ENCODE measurements at places on chromosomes 12 and 14.

DNA sequence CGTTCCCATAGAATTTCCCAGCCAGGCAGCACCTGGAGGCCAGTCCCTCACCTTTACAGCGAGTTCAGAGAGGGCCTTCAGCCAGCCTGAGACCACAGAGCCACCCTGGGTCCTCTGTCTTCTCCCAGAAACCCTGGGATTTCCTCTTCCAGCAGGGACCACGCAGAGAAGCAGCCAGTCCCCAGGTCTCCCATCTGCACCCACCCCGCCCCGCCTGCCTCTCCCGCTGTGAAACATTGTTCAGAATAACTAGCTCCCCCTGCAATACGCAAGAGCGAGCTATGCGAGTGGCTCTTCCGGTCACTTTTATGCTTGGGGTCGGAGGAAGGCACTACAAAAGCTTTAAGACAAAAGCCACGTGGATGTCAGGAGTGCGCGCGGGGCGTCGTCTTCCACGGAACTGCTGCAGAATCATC lies 77.8 kb downstream of the SERPINA3 start:
- no peak for DNase-seq

DNA sequence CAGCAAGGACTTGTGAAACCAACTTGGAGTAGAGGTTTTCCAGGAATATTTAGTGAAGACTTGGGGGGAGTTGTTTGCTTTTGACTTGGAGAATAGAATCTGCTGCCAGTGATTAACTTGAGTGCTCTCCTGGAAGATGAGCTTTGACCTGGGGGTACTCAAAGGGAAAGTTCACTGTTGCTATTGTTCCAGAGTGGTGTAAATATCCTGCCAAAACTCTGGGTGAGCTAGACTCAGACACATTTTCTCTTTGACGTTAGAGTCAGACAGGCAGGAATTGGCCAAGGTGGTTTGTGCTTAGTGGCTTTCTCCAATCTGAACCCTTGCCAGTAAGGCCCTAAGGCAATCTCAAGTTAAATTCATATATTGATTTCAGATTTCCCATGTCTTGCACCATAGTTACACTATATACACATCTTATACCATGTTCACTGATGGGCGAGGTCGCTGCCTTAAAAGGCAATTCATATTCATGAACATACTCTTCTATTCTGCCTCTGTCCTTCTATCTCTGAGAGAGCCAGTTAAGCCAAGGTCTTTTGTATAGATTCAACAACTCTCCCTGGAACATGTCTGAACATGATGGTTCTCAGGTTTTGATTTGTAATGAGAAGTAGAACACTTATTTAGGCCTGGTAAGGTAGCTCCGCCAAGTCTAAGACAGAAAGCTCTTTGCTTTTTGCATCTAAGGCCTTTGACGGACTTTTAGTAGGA lies 204.6 kb upstream of the SLC38A2 start:
- no peak for DNase-seq

- DNase-seq: no peak
Observed at GRCh38 chr12:108811411-108812180, 45.8 kb downstream of the SSH1 start.

DNA sequence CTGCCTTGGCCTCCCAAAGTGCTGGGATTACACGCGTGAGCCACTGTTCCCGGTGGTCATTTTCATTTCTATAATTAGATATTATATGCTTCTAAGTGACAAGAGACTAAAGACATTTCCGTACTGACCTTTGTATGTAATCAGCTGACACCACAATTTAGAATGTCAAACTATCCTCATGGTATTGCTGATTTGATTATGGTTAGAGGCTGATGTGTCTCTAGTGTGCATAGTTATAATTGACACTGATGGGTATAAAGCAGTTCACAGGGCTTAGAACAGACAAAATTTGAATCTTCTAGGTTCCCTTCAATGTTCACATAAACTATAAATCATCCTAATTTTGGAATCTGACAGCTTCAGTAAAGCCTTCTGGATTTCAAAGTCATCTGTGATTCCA lies 192.7 kb downstream of the PTPRO start:
- no peak for DNase-seq

GRCh38 chr14:68042586-68043210 lies 223.1 kb downstream of the RAD51B start:
- DNase-seq: no peak

DNA sequence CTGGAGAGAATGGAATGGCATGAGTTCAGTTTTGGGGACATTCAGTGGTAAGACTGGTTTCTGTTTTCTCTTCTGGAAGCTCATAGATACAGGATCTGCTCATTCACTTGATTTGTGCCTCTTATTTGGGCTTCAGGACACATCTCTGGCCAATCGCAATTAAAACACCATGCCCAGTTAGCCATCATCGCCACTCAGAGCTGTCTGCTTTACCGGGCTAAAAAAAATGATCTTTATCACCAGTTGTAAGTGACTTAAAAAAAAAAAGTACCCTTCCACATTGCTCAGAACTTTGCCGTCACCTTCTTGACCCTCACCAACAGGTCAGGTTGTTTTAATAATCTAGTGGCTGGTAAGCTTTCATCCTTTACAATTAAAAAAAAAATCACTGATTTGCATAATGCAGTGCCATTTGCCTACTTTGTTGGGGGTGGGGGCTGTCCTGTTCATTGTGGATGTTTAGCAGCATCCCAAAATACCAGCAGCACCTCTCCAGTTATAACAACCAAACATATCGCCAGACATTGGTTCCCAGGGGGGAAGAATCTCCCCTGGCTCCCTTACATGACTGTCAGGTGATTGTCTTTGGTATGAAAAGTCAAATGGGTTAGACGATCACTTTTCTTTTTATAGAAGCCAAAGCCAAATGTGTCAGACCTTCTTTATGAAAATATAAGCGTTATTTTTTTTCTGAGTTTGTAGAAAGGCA lies 150.1 kb downstream of the PRKCH start:
- DNase-seq: no peak

- DNase-seq: no peak
Observed at GRCh38 chr14:33916663-33917565, 34.0 kb downstream of the EGLN3 start.

- DNase-seq: no peak
Observed at GRCh38 chr12:104295954-104296353, 7.6 kb upstream of the EID3 start.

GRCh38 chr12:9756170-9756569 lies 4.5 kb downstream of the CD69 start:
- DNase-seq: no peak

DNA sequence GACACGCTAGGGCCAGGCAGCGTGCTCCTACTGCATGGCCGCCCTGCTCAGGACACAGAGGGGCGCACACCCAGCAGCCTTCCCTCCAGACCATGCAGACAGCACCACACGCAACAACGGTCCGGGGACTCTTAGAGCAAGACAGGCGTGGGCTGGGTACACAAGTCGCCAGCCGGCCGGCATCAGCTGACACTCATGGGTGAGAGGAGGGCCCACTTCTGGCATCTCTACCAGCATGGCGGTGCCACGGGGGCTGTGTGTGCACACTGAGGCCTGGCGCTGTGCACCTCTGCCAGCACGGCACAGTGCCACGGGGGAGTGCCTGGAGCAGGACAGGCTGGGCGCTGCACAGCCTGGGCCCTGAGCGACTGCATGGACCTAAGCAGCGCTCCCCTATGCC lies 6.7 kb upstream of the BTBD6 start:
- DNase-seq: no peak

DNA sequence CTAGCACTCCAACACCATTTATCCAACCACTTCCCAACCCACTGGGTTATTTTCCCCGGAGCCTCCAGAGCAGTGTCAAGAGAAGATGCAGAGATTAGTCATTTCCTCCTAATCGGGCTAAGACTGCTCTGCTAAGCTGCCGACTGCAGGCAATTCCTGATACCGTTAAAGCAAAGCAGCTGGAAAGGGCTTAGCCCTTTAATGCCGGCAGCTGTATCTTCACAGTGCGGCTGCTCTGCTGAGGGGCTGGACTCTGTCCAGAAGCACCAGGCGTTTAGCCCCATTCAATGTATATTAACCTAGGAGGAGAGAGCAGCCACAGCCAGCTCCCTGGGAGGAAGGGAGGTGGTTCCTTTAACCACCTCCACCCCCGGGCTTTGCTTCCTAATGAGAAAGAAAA lies 11.1 kb downstream of the AQP6 start:
- DNase-seq: no peak

DNA sequence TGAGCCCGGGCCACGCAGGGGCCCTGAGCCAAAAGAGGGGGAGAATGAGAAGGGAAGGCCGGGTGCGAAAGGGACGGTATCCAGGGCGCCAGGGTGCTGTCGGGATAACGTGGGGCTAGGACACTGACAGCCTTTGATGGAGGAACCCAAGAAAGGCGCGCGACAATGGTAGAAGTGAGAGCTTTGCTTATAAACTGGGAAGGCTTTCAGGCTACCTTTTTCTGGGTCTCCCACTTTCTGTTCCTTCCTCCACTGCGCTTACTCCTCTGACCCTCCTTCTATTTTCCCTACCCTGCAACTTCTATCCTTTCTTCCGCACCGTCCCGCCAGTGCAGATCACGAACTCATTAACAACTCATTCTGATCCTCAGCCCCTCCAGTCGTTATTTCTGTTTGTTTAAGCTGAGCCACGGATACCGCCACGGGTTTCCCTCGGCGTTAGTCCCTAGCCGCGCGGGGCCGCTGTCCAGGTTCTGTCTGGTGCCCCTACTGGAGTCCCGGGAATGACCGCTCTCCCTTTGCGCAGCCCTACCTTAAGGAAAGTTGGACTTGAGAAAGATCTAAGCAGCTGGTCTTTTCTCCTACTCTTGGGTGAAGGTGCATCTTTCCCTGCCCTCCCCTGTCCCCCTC lies 3.0 kb downstream of the SSTR1 start:
- DNase-seq: no peak

- DNase-seq: no peak
Observed at GRCh38 chr12:120332523-120332922, 4.9 kb upstream of the PLA2G1B start.

DNA sequence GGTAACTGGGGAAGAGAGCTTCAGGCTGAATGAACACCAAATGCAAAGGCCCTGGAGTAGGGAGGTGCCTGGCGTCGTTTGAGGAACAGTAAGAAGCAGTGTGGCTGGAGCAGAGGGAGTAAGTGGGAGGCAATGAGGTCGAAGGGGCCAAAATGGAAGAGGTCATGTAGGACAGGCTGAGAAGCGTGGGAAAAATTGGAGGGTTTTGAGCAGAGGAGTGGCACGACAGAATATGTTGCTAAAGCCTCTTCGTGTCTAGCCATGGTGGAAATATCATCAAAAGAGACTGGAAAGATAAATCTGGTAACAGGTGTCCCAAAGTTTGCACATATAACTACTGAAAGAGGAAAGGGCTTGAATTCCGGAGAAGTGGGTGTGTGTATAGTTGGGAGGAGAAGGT lies 1.9 kb downstream of the TRIM9 start:
- DNase-seq: no peak

Measured in stimulated activated CD8-positive, alpha-beta memory T cell treated with anti-CD3 and anti-CD28 coated beads, Interleukin-4, amount 100 ng/mL, for 4 hours (primary cell).